ENCODE measurements at places on chromosomes 5 and 9.

DNA sequence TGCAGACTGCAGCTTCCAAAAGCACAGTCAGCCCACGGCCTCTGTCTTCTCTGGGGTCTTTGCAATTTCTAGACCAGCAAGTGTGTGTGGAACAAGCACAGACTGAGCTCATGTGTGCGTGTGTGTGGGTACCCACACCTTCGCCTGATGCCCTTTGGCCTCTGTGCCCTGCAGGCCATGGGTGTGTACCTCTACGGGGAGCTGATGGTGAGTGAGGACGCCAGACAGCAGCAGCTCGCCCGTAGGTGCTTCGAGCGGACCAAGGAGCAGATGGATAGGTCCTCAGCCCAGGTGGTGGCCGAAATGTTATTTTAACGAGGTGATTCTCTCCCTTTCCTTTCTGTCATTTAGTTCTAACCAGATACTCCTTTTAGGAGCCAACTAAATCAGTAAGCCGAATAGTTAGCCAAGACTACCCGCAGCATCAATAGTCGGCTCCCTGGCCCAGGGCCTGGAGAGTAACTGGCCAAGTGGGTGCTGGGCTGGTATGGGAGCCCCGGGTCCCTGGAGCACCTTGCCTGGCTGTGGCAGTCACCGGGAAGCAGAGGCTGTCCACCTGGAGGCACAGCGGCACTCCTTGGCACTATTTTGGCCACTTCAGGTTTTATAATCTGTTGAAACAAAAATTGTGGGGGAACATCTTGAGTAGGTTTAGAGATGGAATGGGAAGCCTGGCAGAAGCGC lies 235.0 kb downstream of the FANCC start:
- no peak for DNase-seq

DNA sequence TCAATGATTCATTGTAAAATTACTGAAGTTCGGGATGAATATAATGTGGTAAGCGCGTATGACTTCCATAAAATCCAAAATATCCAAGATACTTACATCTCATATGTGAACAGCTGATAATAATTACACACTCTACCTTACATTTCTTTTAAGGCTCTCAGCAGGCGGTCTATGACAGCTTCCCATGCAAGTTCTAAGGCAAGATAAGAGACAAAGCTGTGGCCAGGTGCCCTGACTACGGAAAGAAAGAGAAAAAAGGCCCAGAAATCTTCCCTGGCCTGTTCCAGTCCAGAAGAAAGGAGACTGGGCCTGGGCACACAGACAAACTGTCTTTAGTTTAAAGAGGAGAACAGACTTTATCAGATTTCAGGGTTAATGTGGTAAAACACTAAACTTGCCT lies 69.1 kb downstream of the ARSB start:
- no peak for DNase-seq

DNA sequence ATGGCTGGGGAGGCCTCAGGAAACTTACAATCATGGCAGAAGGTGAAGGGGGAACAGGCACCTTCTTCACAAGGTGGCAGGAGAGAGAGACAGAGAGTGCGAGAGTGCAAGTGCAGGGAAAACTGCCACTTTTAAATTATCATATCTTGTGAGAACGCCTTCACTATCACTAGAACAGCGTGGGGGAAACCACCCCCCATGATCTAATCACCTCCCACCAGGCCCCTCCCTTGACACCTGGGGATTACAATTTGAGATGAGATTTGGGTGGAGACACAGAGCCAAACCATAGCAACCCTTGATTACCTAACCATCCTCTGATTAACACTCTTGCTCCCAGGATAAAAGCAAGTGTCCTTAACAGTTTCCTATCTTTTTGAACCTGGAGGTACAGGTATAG lies 21.1 kb downstream of the ADAMTS19 start:
- no peak for DNase-seq

DNA sequence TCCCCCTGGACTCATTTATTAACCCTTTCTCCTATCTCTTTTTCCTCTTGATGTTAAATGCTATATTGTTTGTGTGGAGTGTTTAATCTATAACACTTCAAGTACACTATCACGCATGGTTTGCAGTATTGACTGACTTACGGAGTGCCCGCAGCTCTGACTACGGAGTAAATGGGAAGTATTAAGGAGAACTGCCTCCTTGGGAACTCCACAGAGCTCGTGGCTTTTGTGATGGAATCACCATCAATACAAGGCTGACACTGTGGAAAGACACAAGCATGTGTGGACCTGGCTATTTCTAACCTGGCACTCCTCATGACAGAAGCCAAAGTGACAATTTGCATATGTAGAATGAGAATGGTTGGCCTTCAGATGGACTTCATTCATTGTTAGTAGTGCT lies 66.2 kb downstream of the SFXN1 start:
- peak; percentile 32 for DNase-seq

DNA sequence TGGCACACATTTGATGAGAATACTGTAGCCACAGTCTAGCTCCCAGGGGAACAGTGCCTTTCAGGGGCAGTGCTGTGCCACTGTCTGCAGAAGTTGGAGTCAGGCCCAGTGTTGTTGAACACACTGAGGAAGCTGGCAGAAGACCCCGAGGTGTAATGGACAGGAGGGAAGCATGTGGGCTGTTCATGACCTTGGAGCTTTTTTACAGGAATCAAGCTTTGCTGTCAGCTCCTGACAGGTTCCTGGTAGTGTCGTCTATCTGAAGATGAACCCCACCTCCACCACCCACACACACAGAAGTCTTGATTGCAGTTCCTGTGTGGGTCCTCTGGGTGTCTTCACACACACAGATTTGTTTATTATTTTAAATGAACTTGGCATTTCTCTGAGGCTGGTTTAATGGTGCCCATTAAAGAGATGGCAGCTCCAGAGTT lies 40.3 kb upstream of the TNFAIP8 start:
- peak; percentile 58 for DNase-seq

GRCh38 chr5:33398501-33398900 lies 42.3 kb upstream of the TARS1 start:
- no peak for DNase-seq

GRCh38 chr9:31347082-31347617 lies 1037.3 kb upstream of the ACO1 start:
- DNase-seq: peak; percentile 56

- DNase-seq: no peak
Measured at GRCh38 chr9:108099854-108100253, 610.3 kb upstream of the KLF4 start.

DNA sequence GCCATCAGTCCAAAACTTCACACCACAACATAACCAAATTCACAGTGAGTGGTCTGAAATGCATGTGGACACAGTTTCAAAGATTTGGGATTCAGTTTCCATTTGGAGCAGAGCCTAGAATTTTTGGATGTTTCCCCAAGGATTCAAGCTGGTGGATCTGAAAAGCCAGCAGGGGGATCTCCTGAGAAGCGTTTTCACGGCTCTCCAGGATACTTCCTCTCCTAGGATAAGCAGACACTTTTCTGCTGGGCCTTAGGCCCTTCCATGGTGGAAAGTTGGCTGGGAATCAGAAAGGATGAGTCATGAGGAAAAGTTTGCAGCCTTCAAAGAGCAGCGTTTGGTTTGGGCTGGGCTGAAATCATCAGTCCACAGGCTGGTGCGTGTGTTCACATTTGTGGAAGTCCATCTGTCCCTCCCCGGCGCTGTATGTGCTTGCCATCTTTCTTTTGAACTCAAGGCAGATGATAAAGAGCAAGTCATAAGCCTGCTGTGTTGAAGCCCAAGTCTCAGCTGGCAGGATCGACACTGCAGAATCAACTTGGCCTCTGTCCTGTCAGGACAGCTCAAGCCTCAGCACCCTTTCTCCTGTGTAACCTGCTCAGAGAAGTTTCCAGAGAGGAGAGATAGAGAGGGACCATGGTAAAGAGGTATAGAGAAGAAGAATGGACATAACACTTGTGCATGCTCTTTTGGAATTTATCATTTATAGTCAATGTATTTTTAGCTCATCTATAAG lies 152.6 kb upstream of the MSX2 start:
- no peak for DNase-seq

GRCh38 chr5:23755906-23756305 lies 248.5 kb downstream of the PRDM9 start:
- no peak for DNase-seq

DNA sequence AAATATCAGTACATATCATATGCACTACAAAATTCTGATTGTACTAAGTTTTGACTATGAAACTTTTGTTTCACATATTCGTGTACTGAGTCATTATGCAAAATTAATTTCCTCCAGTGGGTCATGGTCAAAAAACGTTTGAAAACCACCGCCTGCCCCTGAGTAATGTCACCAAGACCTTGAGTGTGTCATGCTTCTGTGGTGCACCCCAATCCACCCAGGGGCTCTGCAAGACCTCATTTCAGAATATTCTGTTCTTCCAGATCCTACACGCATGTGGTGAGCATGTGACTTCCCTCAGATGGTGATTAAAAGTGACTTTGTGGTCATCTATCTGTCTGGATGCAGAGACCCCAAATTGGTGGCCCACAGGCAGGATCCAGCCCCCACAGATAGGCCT lies 31.0 kb downstream of the ABLIM3 start:
- DNase-seq: no peak

GRCh38 chr9:20040991-20041696 lies 252.3 kb upstream of the SLC24A2 start:
- no peak for DNase-seq

DNA sequence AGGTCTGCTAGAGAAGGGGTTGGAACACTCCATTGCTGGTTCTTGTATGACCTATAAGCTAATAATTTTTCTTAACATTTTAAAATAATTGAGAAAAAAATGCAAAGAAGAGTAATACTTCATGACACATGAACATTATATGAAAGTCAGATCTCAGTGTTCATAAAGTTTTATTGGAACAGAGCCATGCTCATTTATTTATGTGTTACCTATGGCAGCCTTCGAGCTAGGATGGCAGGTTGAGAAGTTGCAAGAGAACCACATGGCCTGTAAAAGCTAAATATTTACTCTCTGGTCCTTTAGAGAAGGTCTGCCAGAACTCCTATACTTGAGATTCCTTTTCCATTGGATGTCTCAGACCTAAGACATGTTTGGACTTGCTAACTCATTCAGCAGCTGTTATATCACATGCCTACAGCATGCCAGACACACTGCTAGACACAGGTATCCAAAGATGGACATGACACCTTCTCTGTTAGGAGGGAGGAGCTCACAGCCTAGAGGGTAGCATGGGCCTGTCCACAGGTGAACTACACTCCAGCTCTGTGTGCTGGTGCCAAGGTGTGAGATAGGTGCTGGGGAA lies 304.3 kb downstream of the ARHGAP26 start:
- DNase-seq: no peak

DNA sequence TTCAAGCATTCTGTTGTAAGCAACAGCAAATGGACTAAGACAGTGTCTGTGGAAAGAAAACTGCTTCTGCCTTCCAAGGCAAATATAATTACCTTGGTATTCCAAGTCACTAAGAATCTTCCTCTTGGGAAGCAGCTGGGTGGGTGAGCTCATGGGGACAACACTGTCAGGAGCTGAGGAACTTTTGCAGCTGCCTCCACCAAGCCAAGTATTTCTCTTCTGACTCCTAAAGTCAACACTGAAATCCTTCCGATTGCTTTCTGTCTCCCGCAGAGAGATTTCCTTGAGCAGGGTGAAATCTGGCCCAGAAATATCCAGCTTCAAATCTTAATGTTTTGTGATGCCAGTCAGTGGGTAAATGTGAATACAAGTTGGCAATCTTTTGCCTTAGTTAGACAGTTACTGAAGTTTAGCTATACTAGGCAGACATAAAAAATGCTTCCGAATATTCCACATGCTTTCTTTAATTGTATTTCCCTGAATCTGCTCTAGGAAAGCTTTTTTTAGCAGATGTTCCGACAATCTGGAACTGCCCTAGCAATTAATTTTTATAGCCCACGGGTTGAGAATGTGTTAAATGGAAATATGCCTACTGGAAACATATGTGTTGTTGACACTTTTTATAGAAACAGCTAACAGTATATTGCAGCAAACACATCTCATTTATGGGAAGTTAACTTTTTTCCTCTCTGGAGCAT lies 369.9 kb upstream of the DAB2 start:
- no peak for DNase-seq

GRCh38 chr9:92474587-92474986 lies 7.7 kb downstream of the ASPN start:
- no peak for DNase-seq

- no peak for DNase-seq
Measured at GRCh38 chr9:135574331-135574730, 12.8 kb downstream of the PAEP start.

DNA sequence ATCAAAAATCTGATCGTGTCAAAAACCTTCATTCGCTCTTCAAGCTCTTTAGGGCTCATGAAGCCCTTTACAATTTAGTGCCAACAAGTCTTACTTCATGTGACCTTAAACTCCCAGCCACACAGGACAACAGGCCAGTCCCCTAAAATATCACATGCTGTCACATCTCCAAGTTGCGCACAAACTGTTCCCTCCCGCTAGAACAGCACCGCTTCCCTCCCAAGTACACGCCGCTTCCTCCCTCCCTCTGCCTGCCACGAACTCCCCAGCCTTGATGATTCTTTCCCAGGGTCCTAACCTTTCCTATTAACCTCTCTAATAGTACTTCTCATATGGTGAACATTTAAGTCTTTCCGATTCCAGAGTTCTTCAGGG lies 91.2 kb downstream of the TLE1 start:
- no peak for DNase-seq

GRCh38 chr5:166571668-166572067 lies 1719.8 kb upstream of the WWC1 start:
- DNase-seq: no peak

- no peak for DNase-seq
Measured at GRCh38 chr5:145500710-145501109, 334.4 kb downstream of the PRELID2 start.

- no peak for DNase-seq
Measured at GRCh38 chr9:95507464-95508241, 9.1 kb downstream of the PTCH1 start.

DNA sequence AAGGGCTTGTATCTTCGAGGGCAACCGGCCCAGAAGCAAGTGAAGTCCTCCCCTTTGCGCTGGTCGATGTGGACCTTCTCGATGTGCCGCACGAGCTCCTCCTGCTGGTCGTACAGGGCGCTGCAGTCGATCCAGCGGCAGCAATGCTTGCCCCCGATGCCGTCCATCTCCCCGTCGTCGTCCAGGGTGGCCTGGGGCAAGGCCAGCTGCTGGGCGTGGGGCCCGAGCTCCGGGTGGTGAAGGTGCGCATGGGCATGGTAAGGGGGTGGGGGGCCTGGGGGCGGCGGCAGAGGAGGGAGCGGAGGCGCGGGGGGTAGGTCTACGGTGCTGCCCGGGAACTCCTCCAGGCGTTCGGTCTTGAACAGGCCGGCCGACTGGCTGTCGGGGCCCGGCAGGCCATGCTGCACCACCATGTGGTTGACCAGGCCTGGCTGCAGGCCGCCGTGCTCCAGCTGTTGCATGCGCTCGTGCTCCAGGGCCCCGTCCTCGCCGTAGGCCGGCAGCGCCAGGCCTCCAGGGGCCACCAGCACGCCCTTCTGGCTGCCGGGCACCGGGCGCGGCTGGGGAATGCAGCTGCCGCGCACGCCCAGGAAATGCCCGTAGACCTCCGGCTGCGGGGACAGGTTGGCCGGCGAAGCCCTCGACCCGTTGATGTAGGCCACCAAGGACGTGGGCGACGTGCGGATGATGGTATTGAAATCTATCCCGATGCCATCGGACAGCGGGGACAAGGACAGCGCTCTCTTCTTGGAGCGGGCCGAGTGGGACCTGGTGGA lies 181.8 kb downstream of the GLIS3 start:
- DNase-seq: no peak

Data from inflammatory macrophage treated with lipopolysaccharide for 1 hour (primary cell).